ENCODE measurements at places on chromosomes 2 and 18.

DNA sequence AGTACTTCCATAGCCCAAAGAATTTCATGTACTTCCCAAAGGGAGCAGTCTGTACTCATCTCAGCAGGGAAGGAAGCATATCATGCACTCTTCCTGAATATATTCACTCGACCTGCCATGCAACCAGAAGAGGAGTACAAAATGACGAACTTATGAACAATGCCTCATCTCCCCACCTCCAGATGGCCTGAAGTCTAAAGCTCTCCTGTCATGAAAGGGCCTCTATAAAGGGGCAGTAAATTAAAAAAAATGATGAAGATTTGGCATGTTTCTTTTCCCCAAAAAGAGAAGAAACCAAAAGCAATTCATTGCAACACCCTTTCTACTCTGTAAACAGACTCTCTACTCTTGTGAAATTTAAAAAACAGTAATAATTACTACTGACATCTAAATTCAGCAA, 1601.1 kb downstream of the LRP1B start:
- DNase-seq, result no peak

- no peak for DNase-seq
These were observed 42.5 kb upstream of the ATP8B1 start for GRCh38 chr18:57845605-57846074.

GRCh38 chr2:105873721-105874120, 129.0 kb downstream of the NCK2 start:
- DNase-seq, result peak; percentile 75

GRCh38 chr2:176599796-176600485, 330.7 kb downstream of the MTX2 start:
- no peak for DNase-seq

DNA sequence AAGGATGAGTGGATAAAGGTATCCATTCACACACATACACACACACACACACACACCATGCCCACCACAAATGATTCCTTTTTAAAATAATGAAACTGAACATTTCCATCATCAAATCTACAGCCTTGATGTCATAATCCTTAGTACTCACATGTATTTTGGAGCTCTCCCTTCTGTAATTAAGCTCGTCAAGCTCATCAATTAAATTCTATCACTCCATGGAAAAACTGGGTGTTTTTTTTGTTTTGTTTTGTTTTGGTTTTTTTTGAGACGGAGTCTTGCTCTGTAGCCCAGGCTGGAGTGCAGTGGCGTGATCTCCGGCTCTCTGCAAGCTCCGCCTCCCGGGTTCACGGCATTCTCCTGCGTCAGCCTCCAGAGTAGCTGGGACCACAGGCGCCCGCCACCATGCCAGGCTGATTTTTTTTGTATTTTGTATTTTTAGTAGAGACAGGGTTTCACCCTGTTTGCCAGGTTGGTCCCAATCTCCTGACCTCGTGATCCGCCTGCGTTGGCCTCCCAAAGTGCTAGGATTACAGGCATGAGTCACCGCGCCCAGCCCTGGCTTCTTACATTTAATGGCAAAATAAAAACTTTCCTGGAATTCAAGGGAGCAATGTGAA, 78.6 kb upstream of the RGPD4 start:
- no peak for DNase-seq

DNA sequence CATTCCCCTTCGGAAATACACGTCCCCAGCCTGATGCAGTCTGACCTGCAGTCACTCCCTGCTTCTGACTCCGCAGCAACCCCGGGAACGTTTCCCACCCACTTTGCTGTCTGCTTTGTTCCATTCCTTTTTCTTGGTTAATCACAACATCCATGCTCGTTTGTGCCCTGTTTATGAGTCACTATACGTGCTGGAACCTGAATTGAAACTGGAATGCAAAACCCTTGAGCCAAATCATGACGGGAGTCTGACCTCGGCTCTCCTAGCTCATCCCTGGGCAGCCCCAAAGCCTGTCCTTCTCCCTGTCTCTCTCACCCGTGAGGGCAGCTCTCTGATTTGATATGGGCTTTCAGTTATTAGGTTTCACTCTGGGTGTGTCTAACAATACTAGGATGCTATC, 57.1 kb upstream of the RNF152 start:
- peak; percentile 38 for DNase-seq

GRCh38 chr2:224723586-224724217, 7.5 kb upstream of the CCDC195 start:
- DNase-seq, result peak; percentile 72

DNA sequence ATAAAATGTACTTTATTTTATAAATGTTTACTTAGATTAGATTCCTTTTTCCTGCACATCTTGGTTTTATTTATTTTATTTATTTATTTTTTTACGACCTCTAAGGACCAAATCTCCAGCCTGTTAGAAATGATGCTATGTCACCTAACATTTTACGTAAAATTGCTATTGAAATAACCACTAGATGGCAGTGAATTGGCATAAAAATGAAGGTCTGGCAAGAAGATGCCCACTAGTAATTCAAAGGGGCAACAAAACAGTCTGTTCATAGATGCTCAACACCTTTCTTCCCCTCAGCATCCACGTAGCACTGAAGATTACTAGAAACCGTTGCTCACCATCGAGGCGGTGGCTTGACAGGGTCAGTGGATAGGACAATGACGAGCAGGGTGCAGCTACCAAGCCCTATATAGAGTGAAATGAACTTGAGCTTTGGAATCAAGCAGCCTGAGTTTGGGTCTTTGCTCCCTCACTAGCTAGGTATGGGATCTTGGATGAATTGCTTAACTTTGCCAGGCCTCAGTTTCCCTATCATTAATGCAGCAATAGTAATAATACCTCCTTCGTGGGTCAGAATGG, 128.7 kb upstream of the L3MBTL4 start:
- peak; percentile 57 for DNase-seq

- DNase-seq, result no peak
These were observed 89.1 kb downstream of the TGIF1 start for GRCh38 chr18:3538954-3539617.

DNA sequence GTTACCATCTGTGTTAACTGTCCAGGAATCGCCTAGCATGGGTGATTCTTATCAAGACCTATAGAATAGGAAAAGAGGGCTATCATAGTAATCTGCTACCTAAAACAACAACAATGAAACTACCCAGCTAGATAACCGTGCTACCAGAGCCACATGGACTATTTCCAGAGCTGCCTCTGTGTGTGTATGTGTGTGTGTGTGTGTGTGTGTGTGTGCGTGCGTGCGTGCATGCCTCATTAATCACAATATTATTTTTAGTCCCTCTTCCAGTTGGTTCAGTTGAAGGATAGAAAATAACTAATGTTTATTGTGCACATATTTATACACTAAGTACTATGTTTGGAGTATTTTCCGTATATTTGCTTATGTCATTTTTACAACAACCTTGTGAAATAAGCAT, 201.1 kb downstream of the SP3 start:
- DNase-seq, result no peak

DNA sequence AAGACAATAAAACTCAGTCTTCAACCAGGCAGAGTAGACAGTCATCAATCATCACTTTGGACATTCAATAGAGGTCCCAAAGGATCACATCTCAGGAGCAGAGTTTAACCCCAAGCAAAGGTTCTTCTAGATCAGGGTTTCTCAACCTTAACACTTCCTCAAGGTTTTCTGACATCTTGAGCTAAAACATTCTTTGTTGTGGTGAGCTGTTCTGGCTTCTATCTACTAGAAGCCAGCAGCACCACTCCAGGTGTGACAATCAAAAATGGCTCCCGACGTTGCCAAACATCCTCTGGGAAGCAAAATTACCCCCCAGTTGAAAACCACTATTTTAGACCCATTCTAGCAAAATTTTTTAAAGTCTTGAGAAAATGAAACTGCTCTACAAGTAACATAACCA, 22.0 kb downstream of the RTTN start:
- DNase-seq, result no peak

DNA sequence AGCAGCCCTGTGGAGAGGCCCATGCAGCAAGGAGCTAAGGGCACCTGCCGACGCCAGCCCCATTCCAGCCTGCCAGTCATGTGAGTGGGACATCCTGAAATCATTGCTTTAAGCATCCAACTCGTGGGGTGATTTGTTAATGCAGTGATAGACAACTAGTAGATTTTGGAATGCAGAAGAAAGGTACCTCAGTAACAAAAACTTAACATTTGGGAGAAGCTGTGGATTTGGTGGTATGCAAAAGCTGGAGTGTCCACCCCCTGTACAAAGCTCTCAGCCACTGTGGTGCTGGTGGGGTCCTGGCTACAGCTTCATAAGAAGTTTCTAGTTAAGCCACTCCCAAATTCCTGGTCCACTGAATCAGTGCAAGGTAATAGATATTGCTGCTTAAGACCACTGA, 37.2 kb upstream of the GNAL start:
- no peak for DNase-seq

GRCh38 chr2:121245913-121246312, 39.1 kb downstream of the TFCP2L1 start:
- DNase-seq, result no peak

- no peak for DNase-seq
These were observed 1.9 kb downstream of the AGFG1 start for GRCh38 chr2:227473806-227474205.
